ENCODE measurements at places on chromosomes 6 and 20.

DNA sequence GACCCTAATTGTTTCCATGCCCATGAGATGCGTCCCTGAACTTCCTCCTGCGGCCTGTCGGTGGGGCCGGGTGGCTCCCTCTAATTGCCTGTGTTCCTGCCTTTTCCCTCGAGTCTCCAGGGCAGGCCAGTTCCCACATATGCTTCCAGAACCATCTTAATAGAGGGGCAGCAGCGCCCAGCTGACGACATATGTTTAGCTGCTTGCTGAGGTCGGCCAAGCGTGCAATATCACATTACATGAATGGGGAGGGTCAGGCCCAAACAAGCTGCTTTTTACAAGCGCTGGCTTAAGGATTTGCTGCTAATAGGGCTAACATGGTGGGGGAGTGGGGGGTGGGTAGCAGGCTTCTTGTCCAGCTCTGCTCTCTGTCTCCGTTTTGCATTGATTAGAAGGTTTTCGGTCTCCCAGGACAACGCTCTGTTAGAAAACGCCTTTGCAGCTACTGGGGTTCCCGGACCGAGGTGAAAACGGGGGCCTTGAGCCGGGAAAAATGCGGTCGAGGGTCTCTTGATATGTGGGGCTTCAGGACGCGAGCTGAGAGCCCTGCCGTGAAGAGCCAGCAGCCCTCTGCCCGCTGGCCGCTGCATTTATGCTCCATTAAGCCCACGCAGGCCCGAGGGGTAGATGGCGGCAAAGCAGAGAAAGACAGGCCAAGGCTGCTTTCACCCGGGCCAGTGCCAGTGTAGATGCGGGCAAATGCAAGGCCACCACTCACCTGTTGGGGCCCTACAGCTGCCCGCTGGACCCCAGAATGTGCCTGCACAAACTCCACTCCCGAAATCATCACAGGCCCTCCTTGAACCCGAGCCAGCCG is 308.5 kb downstream of the BMP7 start:
- no peak for DNase-seq

DNA sequence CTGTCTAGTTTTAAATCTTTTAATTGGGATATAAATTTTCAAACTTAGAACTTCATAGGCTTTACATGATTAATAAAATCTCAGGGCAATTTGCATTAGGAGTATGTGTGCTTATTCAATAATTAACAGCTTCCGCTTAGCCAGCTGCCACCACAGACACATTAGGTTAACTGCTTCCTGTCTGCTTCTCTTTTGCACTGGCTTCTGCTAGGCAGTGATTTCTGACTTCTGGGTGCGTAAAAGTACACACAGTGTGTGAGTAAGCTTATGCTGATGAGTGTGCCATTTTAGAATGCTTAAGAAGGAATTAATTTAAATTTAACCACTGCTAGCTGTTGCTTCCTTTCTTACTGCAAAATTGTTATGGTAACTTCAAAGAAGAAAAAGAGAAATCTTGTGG is 73.9 kb downstream of the F13A1 start:
- DNase-seq, result peak; percentile 16

DNA sequence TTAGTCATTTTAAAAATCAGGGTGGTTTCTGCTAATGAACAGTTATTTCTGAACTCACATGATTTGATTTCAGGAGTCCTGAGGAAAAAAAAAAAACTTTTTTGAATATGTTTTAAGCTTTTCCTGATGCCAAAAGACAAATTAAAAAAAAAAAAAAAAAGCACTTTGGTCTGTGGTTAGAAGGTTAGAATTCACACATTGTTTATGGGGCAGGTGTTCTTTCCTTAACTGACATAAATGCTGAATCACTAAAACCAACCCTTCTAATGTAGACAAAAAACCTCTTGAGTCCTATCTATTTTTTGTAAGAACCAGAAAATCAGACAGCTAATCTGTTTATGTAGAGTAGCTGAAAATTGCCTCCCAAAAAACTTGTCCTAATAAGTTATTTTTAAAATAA is 20.4 kb downstream of the THEMIS start:
- no peak for DNase-seq

DNA sequence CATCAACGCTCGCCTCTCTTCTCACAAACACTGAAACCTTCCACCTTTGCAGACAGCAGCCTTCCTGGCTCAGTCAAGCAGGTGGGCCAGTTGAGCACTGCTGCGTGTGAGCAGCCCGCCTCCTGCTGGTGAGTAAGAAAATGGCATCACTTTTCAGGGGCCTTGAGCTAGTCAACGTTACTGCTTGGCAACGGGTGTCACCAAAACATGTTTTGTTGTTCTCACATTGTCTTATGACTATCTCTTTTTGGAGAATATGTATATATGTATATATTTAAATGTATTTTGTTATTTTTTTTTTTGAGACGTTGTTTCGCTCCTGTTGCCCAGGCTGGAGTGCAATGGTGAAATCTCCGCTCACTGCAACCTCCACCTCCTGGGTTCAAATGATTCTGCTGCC is 97.0 kb upstream of the AGPAT4 start:
- peak; percentile 69 for DNase-seq

- DNase-seq, result no peak
Observed at GRCh38 chr6:89068695-89069094, 11.9 kb upstream of the PNRC1 start.

Measured in Kasumi-1 (cell line).